Activated CD8-positive, alpha-beta T cell treated with anti-CD3 and anti-CD28 coated beads for 36 hours (primary cell): ENCODE measurements at places on chromosomes 6 and 20. TPM values are rescaled to one million over a fixed set of nuclear protein-coding genes. Genes with fewer than 3 reads are reported as not detected.

HRH3 gene
- not detected for total RNA-seq

CCR6 gene
- total RNA-seq: not detected

SEL1L2 gene
- total RNA-seq: not detected

GPX5 gene
- total RNA-seq: not detected

GRCh38 chr6:115717062-115717461 is 343.6 kb downstream of the FRK start:
- DNase-seq: no peak

GRCh38 chr6:139853302-139853992 is 479.0 kb upstream of the CITED2 start:
- no peak for DNase-seq

DNA sequence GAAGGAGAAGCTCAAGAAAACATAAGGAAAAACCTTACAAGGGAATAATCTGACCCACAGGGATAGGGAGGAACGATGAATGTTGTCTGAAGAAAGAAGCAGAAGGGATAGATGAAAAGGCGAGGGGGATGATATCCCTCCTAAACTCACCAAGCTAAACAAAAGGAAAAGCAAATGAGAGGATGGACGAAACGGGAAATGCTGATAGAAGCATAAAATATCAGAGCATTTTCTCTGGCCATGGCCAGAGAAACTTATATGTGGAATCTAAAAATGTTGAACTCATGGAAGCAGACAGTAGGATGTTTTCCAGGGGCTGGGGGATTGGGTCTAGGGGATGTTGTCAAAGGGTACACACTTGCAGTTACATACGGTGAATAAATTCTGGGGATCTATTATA is 148.4 kb upstream of the FOXQ1 start:
- DNase-seq: no peak

GRCh38 chr6:98711380-98711779 is 123.0 kb upstream of the POU3F2 start:
- no peak for DNase-seq

DNA sequence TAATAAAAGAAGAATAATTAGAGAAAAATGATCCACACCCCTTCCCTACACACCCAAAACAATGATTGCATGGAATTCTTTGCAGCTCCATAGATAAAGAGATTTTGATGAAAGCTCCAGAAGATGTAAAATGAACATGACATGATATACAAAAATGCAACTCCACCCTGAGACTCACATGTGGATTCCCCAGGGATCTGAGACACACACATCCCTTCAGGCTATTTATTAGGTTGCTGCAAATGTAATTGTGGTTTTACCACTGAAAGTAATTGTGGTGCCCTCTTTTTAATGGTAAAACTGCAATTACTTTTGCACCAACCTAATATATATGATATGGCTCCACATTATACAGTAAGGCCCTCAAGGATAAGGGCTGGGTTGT is 40.4 kb upstream of the TBC1D7 start:
- DNase-seq: no peak

GRCh38 chr6:113464536-113464935 is 392.6 kb upstream of the MARCKS start:
- DNase-seq: no peak
